Natural killer cell (primary cell): ENCODE measurements at places on chromosomes 2 and 18. TPM values are rescaled to one million over a fixed set of nuclear protein-coding genes. Genes with fewer than 3 reads are reported as not detected.

GRCh38 chr2:20366672-20367116 lies 16.1 kb upstream of the PUM2 start:
- DNase-seq: no peak

DNA sequence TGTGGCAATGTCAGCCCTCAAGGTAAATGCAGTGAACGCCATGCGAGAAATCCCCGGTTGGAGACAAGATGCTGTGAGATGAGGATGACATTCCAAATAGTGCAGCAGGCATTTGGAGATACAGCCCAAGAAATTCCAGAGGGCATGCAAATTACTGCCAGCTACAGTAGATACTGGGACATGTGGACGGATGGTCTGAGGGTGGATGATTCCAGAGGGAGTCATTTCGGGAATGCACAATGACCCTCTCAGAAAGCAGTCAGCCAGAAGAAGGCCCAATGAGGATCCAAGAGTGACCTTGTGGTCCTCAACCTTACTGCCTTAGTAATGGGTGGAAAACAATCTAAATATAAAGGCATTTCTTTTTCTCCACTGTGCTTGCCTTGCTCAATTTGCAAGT lies 111.3 kb downstream of the HNRNPLL start:
- DNase-seq: no peak

DNA sequence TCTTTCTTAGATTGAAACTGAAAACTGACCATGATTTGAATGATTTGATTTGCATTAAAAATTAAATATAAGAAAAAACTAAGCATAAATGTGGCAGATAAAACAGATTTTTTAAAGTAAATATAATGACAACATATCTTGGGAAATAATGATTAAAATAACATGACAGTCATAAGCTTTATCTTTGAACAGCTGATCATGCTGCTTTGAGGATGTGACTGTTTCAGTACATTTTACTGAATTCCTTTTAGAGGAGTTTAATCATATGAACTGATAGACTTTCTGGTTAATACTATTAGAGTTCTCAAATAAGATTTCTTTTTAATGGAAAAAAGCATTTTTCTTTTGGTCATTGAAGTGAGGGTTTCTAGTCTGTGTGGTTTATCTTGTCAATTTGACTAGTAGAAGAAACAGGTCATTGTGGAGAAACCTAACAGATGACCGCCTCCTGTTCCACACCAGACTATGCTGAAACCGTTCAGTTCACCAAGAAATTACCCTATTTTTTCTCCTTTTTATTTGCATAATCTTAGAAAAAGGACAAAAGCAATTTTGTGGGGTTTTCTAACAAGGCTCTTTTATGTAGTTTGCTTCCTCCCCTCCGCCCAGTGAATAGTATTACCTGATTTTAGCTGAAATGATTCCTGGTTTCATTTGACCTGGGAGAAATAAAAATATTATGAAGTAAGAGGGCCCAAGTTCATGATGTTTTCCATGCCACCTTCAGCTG lies 262.1 kb downstream of the PTGR3 start:
- no peak for DNase-seq

DNA sequence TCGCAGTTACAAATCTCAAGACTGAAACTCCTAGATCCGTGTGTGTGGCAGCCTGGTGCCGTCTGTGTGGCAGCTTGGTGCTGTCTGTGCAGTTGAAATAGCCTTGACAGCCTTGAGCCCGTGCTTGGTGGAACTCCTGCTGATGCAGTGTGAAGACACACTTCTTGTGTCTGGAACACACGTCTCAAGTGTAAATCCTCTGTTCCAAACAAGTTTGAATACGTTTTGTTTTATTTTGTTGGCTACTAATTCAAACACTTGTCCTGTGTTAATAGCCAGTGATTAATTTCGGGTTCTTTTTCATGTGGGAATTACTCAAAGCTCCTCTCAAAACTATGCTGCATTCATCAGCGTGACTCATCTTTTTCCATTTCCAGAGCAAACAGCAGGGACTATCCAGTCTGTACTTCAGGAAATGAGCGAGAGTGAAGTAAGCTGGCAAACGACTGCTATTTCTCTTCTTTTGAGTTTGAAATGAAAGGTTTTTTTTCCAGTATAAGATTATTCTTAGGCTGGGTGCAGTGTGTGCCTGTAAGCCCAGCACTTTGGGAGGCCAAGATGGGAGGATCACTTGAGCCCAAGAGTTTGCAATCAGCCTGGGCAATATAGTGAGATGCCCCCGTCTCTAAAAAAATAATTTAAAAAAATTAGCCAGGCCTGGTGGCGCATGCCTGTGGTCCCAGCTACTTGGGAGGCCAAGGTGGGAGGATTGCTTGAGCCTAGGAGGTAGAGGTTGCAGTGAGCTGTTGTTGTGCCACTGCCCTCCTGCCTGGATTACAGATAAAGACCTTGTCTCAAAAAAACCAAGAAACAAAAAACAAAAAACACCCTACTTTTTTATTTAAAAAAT lies 152.9 kb downstream of the SPP2 start:
- no peak for DNase-seq

Gene CMPK2
- 11.4 TPM for total RNA-seq

- DNase-seq: no peak
Observed at GRCh38 chr2:8249141-8249540, 432.7 kb upstream of the ID2 start.

Gene MRPL19
- 17.8 TPM for total RNA-seq

- DNase-seq: no peak
Observed at GRCh38 chr2:13115643-13116042, 398.9 kb downstream of the TRIB2 start.

DNA sequence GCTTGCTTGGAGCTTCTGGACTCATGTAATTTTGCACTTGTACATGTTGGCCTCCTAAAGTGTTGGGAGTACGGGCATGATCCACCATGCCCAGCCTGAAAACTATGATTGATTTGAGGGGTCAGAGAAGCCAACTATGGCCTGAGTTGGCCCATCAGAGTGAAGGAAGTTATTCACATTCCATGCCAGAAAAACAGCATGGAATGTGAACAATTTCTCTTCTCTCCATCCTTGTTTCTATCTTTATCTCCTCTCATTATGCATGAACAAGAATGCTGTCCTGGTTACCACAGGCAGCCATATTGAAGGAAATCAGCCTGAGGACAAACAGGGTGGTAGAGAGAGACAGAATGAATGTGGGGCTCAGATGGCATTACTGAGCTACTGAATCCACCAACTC lies 3.5 kb upstream of the CD226 start:
- DNase-seq: no peak

DNA sequence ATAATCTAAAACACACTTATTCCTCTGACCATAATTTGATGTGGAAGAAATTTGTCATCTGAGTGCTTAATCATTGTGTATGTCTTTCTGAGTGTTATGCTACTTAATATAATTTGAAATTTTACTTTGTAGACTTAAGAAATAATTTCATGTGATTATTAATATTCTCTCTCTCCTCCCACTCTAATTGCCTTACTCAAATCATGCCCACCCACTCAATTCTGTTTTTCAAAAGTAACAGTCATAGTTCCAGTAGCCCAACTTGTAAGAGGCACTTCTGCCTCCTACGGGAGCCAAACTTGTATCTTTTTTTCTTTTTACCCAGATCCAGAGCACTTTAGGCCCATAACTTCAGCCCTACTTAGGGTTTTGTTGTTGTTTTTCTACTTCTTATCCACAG lies 18.5 kb upstream of the KYNU start:
- DNase-seq: no peak

Gene LYG1
- 2.6 TPM for total RNA-seq

Gene CCDC74A
- total RNA-seq: 0.95 TPM

- DNase-seq: no peak
Observed at GRCh38 chr2:101515477-101515876, 40.6 kb upstream of the RFX8 start.

Gene CAPN13
- not detected for total RNA-seq

- no peak for DNase-seq
Observed at GRCh38 chr2:229370509-229370908, 99.4 kb upstream of the PID1 start.

- no peak for DNase-seq
Observed at GRCh38 chr2:49154891-49155290, 576 bp upstream of the FSHR start.

GRCh38 chr2:112065486-112065885 lies 10.4 kb downstream of the TMEM87B start:
- no peak for DNase-seq

DNA sequence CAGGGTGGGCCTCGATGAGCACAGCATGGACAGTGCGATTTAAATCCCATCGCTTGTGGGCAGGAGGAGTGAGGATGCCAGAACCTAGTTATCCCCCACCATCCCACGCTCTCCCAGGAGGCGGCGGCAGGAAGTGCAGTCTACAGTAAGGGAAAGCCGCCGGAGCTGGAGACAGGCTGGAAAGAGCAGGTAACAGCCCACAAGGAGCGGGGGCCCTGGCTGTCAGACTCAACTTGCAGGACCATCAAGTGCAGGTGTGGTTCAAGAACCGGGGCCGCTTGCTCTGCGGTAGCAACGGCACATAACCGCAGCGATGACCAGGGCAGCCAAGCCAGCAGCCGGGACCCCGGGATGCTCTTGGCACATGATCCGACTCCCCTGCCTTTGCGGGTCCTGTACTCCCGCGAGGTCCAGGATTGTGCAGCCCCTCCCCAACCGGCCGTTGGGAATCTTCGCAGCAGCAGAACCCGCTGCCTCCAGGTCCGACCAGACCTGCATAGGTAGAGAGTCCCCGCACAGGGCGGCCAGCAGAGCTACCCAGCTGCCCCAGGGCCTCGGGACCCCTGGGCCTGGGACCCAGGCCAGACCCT lies 82.1 kb downstream of the BIN1 start:
- DNase-seq: no peak

DNA sequence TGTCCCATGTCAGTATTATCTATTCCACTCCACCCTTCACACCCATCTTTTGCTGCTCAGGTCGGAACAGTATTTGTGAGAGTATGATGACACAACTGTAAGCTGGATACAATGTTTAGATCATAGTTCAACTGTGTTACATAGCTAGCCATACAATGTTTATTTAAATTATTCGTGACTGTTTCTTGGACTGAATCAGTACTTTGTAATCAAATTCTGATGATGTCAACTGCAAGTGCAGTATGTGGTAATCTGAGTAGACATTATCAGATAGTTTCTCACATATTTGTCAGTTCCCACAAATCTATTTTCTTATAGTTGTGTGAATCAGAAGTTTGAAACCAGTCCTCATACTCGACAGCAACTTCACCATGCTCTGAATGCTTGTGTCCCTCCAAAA lies 177.6 kb downstream of the ZNF407 start:
- no peak for DNase-seq

GRCh38 chr2:95056044-95056443 lies 30.5 kb downstream of the MAL start:
- no peak for DNase-seq

Gene POTEJ
- total RNA-seq: not detected

DNA sequence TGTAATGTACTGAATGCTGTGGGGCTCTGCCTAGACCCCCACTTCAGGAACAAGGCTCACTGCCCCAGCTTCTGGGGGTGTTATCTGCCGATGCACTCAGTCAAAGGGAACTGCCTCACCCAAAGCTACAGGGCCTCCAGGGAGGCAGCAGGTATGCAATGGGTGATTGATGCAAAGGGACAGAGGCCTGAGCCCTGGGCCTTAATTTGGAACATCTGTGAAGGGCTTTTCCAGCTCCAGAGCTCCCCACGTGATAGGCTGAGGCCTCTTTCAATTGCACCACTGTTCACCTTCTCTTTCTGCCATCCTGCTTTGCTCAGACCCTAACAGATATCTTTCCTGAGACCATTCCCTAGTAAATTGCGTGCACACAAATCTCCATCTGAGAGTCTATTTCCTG lies 131.0 kb downstream of the ATL2 start:
- no peak for DNase-seq

DNA sequence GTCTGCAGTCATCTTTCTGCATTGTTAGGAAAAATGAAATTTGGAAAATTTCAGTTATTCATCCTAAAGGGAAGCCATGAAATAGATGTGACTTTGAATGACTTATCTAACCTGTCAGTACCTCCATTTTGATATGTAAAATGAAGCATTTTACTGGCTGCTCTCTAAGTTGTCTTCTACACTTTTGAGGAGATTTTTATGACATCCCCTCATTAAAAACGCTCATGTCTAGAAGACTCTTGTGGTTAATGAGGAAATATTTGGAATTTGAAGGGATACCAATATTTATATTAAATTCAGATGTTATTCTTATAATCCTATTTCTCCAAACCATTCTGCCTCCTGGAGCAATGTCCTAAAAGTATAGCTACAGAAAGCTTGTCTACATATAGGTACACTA lies 73.8 kb upstream of the THUMPD2 start:
- DNase-seq: no peak

GRCh38 chr2:31353179-31353578 lies 61.4 kb downstream of the XDH start:
- DNase-seq: no peak

GRCh38 chr2:57313678-57314077 lies 732.9 kb upstream of the VRK2 start:
- DNase-seq: no peak

Gene NEUROD1
- not detected for total RNA-seq

- DNase-seq: no peak
Observed at GRCh38 chr2:238973038-238973739, 125.3 kb downstream of the TWIST2 start.

DNA sequence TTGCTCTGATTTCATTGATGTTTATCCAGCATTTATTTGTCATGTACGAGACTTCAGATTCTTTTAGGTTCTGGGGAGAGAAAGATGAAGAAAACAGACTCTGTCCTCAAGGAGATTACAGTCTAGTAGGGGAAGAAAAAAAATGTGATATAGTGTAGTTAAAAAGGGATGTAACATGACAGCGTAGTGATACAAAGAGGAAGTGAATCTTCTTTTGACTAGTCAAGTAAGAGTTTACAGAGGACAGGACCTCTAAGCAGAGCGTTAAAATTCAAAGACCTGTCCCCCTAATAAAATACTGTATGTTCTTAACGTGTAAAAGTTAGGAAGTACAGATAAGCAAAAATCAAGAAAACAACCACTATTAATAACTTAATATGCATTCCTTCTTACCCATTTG lies 47.7 kb downstream of the NCOA1 start:
- DNase-seq: no peak

DNA sequence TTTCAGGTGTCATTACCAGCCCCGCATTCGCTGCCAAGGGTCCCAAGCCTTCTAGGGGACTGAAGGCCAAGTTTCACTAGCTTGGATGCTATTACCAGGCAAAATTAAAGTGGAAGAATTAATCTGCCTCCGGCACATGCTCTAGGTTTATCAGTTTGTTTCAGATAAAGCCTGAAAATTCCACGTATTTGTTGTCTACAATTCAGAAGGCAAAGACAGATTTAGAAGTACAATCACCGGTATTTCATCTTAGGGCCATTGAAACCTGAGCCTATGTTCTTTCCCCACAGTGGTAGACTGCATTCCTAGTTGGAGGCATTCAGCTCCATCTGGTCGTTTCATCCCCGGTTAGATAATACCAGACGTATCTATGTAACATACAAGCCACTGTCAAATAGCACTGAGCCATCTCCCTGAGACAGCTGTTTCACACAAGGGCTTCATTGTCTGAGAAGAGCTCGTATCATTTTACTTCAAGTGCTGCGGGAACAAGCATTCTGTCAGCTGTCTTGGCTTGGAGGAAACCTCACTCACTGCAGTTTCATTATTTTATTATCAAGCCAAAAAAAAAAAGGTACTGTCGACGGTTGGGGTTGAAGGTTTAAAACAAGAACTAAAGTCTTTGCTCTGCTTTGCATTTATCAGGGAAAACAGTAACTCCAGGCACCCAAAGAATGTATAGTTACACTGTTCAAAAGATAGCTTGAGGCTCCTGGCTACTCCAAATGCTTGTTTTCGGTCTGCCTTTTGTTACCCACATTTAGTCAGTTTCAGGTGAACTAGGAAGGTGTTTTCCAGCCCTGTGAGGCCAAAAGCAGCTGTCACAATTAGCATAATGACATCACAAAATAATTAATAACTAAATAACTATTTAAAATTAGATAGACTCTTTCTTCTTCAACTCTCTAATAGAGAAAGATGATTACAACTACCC lies 76.7 kb downstream of the TGIF1 start:
- DNase-seq: no peak
